Nephron progenitor cell (in vitro differentiated cells): ENCODE measurements at places on chromosomes 7 and 10.

GRCh38 chr10:8628351-8628750, 573.9 kb downstream of the GATA3 start:
- no peak for DNase-seq

DNA sequence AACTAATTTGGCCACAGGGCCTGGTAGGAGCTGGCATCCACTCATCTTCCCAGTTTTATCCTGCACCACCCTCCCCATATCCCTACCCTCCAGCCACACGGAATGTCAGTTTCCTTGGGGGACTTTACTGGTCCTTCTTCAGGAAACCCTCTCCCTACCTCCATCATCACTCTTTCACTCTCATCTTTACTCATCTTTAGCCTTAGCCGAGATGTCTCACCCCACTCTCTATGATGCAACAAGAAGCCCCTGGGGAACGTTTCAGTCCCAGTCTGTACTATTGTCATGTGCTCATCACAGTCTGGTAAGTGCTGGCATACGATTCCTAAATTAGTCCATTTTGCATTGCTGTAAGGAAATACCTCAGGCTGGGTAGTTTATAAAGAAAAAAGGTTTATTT, 34.9 kb upstream of the TMEM248 start:
- DNase-seq, result no peak

DNA sequence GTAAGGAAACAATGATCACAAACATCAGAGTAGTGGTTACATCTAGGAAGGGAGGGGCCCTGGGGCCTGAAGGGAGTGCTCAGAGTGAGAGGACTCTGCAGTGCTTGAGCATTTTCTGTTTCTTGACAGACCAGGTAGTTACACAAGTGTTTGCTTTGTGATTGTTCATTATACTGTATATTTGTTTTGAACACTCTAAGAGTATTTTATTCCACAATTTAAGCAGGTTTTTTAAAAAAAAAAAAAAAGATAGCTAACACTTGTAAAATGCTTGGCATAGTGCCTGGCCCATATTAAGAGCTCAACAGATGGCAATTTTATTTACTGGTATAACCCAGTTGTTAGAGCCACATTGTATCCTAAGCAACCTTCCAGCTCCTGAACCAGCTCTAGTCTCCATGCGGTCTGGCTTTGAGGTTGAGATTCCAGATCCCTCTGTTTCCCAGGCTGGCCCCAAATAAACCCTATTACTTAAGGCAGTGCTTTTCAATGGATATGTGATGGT, 20.1 kb upstream of the ATXN7L1 start:
- no peak for DNase-seq

DNA sequence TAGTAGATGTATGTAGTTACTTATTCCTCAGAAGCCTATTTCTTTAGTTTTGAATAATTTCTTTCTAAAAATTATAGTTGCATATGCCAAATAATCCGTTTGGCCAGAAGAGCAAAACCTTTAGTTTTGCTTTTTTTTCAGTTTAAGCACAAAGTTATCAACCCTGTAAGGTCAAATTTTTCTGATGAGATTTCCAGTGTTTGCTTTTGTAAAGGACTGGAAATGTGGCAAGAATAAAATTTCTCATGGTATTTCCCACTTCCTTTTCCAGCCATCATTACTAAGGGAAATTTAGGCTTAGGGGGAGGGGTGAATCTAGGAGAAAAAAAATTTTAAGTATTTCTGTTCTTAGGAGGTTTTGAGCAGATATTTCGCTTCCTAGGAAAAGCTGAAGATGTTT, 7.6 kb downstream of the CALD1 start:
- DNase-seq, result no peak

- no peak for DNase-seq
These were observed 11.7 kb upstream of the ZNF680 start for GRCh38 chr7:64574540-64575099.

GRCh38 chr10:26858707-26859034, 2.1 kb downstream of the ABI1 start:
- DNase-seq, result no peak

DNA sequence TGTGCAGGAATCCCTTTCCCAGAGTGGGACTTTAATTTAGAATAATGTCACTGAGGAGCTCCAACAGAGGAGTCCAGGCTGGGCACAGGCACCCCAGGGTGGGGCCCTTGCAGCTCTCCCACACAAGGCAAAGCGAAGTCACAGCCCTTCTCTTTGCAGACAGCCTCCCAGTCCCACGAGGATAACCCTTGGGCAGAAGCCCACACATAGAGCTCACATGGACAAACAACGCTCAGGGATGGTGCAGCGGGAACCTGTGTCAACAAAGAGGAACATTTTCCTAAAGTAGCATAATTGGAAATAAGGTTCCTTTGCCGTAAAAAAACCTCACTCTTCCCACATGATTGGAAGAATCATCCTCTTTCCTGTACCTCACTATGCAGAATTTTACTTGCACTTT, 29.3 kb upstream of the GGCT start:
- DNase-seq, result no peak

GRCh38 chr10:62019685-62020359, 118.3 kb downstream of the ARID5B start:
- no peak for DNase-seq

DNA sequence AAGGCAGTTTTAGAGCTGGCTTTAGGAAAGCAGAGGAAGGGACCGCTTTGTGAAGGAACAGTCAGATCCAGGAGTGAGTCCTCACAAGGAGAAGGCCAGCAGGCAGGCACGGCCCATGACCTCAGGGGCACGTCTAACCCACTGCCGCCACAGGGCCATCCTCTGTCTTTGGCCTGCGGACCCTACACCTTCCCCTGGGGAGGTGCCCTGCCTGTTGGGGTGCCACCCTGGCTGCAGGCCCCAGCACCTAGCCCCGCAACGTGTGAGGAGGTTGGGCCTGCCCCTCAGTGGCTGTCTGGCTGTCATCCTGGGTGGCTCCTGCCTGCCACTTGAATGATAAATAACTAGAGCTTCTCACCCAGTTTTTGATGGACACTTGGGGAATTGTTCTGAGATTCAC, 31.0 kb upstream of the TRIM8 start:
- no peak for DNase-seq

GRCh38 chr10:132709471-132709951, 76.4 kb downstream of the NKX6-2 start:
- DNase-seq, result peak; percentile 2

GRCh38 chr7:13982940-13983677, 6.4 kb downstream of the ETV1 start:
- DNase-seq, result no peak

DNA sequence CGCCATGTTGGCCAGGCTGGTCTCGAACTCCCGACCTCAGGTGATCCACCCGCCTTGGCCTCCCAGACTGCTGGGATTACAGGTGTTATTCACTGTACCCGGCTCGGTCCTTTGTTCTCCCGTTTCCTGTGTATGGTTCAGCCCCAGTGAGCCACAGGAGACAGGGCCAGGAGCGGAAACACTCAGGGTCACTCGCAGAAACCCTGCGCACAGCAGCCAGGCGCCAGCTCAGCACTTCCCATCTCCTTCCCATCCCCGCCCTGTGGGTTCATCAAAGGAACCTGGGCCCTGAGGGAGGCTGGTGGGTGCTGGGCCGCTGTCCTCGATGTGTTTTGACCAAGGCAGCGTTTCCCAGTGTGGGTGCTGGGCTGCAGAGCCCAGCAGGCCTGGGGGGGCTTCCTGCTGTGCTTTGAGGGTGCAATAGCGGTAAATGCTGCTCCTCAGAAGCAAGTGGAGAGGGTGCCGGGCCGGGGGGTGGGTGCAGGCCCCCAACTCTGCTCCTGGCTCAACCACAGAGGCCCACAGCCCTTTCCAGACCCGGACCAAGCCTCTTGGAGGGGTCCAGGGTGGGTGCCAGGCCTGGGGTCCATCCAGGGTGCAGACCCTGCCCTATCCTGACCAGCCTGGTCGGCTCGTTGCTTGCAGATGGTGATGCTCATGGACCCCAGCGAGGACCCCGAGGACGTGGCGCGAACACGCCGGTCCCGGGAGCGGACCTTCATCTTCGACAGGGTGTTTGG, 15.3 kb upstream of the CHST12 start:
- DNase-seq, result no peak

GRCh38 chr7:158582089-158582456, 5.5 kb downstream of the PTPRN2 start:
- no peak for DNase-seq

DNA sequence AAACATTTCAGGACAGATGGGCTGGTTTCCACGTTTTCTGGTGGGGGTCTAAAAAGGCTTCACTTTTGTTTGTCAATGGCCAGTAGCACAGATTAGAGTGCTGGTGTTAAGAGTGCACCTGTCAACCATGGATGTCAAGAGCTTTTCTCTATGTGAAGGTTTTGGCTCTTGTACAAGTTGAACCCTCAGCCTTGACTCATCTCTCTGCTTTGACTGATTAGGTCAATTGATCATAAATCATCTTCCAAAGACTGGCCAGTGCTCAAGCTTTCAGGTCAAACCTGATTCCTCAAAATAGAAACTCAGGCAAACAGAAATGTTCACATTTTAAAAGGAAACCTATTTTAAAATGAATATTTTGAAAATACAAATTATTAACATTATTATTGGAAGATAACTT, 59.6 kb upstream of the SP4 start:
- no peak for DNase-seq

GRCh38 chr7:151204383-151205032, 5.8 kb downstream of the H2BK1 start:
- no peak for DNase-seq

DNA sequence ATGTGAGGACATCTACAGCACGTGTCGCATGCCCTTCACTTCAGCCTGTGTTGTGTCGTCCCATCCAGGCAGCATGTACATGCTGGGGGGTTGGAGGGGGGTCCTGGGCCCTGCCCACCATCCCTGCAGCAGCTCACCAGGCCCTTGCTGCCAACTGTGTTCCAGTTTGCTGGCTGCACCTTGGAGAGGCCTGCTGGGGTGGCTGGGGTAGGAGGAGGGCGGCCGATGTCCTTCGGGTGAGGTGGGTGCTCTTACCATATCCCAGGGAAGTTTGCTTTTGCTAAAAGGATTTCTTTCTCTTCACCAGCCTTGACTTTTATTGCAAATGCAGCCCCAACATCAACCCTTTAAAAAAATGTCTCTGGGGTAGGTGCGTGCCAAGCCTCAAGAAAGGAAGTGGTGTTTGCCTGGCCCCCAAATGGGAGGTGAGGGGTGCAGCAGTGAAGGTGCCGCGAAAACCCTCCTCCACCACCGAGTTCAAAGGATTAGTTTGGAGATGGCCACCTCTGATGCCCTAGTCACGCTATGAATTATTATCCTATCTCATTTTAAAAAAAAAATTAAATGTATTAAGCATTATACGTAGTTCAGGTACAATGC, 165.8 kb upstream of the KLF6 start:
- DNase-seq, result no peak

DNA sequence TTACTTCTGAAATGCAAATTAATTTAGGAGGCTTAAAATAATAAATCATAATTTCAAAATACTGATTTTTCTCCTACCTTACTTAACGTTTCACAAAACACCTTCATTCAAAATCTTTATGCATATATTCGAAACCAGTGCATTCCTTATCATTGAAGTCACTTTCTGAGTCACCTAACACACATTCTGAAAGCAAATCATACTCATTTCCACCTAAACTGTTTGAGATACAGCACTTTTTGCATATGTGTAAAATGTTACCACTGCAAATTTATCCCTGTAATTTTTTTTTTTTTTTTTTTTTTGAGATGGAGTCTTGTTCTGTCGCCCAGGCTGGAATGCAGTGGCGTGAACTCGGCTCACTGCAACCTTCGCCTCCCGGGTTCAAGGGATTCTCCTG, 15.7 kb downstream of the PPP3CB start:
- no peak for DNase-seq

DNA sequence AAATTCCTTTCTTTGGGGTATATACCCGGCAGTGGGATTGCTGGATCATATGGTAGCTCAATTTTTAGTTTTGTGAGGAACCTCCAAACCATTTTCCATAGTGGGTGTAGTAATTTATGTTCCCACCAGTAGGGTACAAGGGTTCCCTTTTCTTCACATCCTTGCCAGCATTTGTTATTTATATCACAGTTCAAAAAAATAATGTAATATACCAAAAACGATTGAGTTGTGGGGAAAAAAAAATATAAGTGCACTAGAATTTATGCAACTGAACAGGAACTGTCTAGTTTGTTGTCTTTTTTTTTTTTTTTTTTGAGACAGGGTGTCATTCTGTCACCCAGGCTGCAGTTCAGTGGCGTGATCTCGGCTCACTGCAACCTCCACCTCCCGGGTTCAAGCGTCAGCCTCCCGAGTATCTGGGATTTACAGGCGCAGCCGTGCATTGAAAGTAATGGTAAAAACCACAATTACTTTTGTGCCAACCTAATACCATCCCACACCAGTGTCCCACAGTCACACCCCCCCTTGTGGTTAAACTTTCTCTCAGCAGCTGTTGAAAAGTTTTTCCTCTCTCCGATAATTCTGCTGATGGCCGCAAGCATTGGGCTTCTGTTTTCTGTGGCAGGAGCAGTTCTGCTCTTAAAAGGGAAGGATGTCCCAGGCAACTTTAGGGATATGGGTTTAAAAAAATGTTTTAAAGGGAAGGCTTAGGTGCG, 6.8 kb upstream of the LAT2 start:
- no peak for DNase-seq

DNA sequence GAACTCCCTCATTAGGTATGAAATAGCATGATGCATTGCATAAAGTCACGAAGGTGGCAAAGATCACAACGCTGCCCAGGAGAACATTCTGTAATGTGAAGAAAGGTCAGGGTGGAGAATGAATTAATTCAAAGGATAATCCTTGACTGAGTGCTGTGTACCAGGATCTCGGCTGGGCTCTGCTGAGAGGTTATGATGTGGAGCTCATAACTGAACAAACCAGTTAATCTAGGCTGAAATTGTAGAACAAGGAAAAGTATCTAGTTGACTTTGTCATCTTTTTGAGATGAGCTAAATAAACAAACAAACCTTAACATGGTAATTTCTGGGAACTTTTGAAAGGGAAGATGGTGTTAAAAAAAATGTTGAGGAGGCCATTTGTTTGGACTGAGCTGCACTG, 6.1 kb downstream of the MSMB start:
- no peak for DNase-seq

- no peak for DNase-seq
These were observed 17.5 kb upstream of the PLAU start for GRCh38 chr10:73893426-73893825.

- DNase-seq, result no peak
These were observed 65.3 kb upstream of the JCAD start for GRCh38 chr10:30124704-30125103.

DNA sequence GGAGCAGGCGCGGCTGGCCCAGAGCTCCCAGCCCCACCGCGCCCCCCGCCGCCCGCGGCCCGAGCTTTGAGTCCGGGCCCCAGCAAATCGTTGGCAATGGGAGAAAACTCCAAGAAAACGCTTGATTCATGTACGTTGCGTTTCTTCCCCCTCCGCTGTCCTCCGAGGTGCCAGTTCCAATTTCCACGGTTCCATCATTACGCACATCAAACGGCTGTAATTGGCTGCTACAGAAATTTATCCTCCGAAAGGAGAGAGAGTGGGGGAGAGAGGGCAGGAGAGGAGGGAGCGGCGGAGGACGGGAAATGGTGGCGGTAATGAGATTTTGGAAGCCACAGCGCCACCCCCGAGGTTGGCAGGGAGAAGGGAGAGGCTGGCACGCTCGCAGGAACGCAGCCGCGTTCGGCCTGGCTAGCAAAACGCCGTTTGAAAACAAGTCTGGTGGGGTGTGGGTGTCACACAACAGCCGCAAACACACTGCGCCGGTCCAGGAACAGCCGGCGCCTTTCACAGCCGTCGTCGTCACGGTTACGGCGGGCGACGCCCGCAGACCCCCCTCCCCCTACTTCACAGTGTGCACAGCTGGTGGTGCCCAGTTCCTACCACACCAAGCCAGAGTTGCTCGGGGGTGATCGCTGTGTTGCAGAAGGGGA, 57.5 kb downstream of the UNCX start:
- DNase-seq, result peak; percentile 67
